ENCODE measurements at places on chromosomes 11 and 22.

DNA sequence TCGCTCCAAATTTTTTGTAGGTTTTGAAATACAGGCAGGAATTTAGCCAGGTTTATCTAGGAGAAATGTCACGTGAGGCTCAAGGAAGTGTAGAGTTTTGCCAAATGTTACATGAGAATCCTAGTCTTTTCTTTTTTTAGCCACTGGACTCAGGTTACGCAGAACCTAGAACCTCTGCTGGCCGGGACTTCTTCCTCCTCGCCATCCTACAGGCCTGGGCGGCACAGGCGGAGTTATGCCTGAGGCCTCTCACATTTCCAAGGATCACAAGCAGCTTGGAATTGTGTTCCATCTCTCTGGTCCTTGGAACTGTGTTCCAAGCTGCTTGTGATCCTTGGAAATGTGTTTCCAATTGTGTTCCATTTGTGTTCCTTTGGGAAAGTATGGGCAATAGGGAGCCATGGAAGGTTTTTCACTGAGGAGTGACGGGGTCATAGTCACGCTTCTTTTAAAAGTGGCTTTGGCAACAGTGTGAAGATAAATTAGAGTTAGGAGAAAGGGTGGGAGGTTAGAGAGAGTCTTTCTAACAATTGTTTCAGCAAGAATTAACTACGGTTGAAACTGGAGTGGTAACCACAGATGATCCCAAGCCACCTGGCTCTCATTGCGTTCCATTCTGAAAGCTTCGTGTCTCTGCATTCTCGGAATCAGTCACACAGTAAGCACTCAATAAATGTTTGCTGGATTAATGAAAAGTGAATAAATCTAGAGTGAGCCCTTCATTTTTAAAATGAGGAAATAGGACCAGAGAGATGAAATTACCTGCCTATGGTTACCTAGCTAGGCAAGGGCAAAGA, 12.5 kb upstream of the POU2AF1 start:
- no peak for DNase-seq

- DNase-seq, result no peak
Measured at GRCh38 chr11:73473252-73473651, 97.1 kb downstream of the RELT start.

GRCh38 chr11:2483426-2483825, 38.6 kb downstream of the KCNQ1 start:
- DNase-seq, result no peak

- DNase-seq, result no peak
Measured at GRCh38 chr11:120973501-120973900, 50.4 kb upstream of the TBCEL start.
